NCI-H345 (cell line): ENCODE measurements at places on chromosomes 4 and X.

DNA sequence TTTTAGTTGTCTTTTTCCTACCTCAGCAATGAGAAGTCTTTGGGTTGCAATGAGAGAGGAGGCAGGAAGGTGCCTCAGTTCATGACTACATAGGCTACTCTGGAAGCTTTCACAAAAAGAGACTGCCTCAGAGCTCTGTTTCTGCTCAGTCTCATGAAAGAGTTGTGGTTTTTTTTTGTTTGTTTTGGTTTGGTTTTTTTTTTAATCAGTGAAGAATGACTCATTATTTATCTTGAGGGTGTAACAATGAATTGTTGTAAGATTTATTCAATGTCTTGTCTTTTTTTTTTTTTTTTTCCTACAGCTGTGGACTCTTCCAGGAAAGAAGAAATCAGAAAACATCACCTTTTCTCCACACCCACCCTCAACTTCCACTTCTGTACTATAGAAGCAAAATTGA lies 67.5 kb upstream of the CXCL13 start:
- DNase-seq = no peak

- DNase-seq = no peak
Measured at GRCh38 chr4:138553001-138553845, 311.1 kb upstream of the SLC7A11 start.

- no peak for DNase-seq
Measured at GRCh38 chr4:33996075-33996718, 2248.1 kb downstream of the ARAP2 start.

DNA sequence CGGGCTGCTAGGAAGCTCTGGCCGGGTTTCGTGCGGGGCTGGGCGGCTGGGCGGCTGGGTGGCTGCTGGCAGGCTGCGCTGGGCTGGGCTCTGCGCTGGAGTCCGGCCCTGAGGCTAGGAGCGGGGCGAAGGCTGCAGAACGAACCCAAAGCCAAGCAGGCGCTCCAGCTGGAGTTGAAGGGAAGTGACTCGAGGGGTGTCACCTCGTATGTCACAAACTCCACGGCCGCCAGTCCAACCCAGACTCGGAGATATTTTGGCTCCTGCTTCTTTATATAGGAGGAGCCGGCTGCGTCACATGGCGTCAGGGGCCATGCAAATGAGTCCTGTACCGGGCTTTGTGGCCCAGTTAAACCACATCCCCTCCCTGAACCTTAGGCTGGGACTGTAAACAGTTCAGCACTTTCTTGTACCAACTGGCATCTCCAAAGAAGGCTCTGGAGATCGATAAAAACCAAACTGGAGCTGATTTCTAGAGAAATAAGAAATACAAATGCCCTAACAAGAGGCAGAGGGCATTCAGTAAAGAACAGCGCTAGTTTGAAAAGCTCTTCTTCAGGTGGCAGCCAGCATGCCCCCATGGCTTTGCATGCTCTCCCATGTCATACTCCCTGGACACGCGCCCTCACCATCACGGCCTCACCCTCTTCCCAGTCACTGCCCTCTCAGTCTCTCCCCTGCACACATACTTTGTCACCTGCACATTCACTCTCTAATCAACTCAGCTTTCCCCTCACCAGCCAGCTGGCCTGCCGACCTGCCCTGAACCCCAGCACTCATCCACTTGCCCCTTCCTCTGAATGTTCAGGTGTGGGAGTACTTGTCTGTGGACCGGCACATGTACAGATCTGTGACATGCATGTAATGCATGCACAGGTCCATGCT lies 58.5 kb downstream of the TSC22D3 start:
- DNase-seq = no peak

DNA sequence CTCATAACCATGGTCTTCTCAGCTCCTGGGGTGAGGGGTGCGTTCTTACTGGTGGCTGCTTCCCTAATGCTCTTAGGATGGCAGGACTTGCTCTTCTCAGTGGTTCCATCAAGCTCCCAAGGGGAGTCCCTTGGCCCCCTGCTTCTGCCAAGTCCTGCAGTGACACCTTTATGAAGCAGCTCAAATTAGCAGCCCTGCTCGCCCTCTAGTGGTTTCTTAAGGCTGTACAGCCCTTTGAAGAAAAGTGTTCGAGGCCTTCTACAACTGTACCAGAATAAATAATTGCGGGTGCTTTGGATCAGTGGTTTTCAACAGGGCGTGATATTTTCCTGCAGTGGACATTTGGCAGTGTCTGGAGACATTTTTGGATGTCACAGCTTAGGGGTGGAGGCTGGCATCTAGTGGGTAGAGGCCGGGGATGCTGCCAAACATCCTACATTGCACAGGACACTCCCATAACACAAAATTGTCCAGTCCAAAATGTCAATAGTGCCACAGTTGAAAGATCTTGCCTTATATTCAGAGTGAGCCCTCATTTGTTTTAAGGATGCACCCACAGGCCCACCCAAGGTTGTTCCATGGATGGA lies 204.7 kb upstream of the S100G start:
- peak; percentile 44 for DNase-seq

DNA sequence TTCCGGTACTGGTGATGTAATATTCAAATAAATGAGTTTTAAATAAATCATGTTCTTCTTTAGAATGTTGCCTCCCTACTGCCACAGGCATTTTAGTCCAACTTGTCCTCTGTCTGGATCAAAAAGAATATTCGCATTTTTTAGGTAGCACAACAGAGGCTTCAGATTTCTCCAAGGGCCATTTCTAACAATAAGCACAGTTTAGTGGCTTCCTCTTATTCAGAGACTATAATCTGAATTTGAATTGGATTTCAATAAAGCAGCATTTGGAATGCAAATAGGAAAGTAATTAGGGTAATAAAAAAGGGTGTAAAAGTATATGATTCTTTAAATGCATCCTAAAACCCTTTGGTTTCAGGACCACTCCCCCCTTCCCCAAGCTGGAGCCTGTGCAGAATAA lies 167.9 kb upstream of the GLRA2 start:
- DNase-seq = no peak

GRCh38 chrX:130793975-130794374 lies 109.0 kb downstream of the ENOX2 start:
- no peak for DNase-seq

DNA sequence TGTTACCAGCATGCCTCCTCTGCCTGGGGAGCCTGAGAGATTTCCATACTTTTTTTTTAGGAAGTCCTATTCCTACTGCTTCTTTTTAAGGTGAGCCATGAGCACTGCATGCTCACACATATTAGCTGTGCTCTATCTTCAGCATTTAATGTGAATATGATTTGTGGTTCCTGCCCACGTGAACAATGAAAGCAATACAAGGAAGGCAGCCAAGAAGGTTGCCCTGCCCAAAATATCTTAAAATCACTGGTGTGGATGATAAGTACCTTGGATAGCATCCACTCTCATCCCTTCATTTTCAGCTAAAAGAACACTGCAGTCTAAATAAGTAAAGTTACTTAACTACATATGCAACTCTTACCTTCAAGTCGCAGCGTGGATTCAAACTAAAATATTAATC lies 607.5 kb downstream of the PACRGL start:
- DNase-seq = no peak

DNA sequence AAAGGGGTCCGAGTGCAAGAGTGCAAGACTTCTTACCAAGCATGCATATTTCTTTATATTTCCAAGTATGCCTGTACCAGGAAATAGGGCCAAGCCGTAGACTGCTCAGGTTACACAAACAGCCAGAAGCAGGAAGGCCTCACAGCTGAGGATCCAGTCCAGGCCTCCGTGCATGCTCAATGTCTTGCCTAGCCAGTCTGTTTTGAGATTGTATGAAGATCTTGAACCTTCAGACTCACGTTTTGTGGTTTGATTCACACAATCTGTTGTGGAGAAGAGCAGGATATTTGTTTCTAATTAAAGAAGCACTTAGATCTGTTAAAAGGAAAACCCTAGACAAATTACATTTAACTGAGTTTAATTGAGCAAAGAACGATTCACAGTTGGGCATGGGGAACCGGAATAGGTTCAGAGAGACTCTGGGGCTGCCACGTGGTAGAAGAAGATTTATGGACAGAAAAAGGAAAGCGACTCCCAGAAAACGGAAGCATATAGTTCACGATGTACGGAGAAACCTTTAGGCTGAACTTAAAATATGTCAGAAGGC lies 1.2 kb downstream of the MGST2 start:
- peak; percentile 26 for DNase-seq
